SK-MEL-5 (cell line): ENCODE measurements at places on chromosomes 4 and X. TPM values are rescaled to one million over a fixed set of nuclear protein-coding genes. Genes with fewer than 3 reads are reported as not detected.
A peak's percentile ranks its signal among the peaks of the same experiment; 100 is the strongest.

DNA sequence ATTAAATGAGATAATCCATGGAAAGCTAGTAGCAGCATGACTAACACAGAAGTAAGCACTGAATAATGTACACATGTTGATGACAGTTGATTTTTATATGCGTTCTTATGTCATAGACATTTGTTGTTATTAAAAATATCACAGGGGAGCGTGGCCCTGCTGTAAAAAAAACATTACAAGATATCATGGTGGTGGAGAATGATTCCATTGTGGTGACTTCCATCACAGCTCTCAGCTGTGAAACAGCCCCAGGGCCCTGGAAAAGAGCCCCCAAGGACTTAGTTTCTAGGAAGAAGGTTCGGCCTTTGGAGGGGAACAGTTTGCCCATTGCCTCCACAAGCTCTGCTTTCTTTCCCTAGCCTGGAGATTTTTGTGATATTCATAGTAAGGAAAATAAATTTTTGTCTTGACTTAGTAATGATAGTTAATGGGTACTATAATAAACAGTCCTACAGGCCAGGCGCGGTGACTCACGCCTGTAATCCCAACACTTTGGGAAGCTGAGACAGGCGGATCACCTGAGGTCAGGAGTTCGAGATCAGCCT lies 49.9 kb downstream of the FAM114A1 start:
- DNase-seq: peak; percentile 14

Gene MAGEB1
- not detected in 2 replicates for total RNA-seq

DNA sequence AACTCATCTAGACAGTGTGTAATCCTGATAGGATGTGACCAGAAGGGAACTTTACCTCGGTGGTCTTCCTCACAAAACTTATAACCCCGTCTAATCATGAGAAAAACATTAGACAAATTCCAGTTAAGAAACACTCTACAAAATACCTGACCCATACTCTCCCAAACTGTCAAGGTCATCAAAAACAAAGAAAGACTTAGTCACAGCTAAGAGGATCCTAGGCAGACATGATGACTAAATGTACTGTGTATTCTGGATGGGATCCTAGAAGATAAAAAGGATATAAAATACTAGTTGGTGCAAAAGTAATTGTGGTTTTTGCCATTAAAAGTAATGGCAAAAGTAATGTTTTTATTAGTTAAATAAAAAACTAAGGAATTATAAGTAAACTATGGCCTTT lies 81.6 kb downstream of the DTHD1 start:
- DNase-seq: no peak

- DNase-seq: no peak
Measured at GRCh38 chrX:110722135-110722534, 73.5 kb downstream of the CHRDL1 start.

GRCh38 chr4:91222014-91222413 lies 1081.8 kb upstream of the GRID2 start:
- no peak for DNase-seq

DNA sequence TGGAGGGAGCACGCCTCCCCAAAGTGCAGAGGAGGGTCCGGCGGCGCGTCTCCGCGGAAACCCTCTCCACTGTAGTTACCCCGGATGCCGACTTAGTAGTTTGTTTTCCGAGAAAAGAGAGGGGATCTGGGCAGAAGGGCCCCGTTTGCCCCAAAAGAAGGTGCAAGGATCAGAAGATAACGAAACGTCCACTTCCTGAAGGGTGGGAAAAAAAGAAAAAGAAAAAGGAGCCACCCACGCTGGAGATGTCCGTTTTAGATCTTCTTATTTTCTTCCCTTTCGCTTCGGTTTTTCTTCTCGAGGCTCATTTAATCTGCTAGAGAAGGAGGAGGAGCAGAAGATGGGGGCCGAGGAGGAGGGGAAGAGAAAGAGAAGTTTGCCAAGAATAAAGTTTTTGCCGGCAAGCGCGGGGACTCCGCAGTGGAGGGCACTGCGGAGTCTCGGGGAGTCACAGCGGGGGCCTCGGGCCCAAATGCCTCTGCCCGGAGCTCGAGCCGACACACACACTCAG lies 517 bp downstream of the LEF1 start:
- no peak for DNase-seq

Gene TMPRSS11F
- total RNA-seq: 0.13 and 0.18 TPM in 2 replicates

DNA sequence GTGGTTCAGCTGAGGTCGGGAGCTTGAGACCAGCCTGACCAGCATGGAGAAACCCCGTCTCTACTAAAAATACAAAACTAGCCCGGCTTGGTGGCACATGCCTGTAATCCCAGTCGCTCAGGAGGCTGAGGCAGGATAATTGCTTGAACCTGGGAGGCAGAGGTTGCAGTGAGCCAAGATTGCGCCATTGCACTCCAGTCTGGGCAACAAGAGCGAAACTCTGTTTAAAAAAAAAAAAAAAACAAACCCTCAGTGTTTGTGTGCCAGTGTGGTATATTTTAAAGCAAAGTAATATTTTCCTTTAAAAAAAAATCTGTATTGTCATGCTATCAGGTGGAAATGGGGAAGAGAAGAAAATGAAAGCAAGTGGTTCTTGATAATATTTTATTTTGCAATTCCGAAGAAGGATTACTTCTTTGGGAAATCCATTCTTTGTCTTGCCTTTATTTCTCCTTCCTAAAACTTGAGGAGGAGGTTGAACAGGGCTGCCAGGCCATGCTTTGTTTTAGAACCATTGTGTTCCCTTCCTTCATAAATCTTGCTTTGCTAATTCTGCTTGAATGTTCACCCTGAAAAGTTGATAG lies 14.4 kb downstream of the ALG13 start:
- no peak for DNase-seq

Gene PNPLA4
- 23.3 and 38.6 TPM in 2 replicates for total RNA-seq

DNA sequence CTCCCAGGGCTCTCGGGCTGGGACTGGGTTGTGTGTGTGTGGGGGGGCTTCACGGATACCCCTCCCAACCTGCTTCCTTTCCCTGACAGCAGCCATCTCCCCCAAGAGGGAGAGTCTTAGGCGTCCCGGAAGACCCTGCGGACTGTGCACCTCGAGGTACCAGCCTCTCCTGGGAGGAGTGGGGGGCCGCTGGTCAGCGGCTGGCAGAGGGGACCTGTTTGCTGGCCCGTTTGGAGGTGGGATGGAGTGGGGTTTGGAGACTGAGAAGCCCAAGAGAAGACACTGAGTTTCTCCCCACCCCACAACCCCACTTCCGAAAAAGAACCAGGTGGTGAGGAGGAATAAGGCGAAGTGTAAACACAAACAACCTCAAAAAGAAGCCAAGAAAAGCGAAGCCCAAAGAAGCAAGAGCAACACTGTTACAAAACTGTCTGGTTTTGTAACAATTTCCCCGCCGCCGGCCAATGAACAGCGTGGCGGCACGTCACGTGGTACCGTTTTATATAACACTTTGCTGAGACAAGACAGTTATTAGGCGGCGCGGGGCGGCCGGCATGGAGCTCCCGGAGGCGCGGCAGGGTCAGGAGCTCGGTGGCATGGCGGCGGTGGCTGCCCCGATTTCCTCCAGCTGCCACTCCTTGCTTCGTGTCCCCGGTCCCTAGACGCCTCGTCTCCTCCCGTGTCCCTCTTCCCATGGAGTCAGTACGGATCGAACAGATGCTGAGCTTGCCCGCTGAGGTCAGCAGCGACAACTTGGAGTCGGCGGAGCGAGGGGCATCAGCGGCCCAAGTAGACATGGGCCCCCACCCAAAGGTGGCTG lies at the start of gene LONRF3:
Gene LONRF3 (plus strand): TSS at position 531 of the 820 bp plus-strand sequence. CDS start 163 bp downstream, at position 694.
- peak; percentile 25 for DNase-seq

DNA sequence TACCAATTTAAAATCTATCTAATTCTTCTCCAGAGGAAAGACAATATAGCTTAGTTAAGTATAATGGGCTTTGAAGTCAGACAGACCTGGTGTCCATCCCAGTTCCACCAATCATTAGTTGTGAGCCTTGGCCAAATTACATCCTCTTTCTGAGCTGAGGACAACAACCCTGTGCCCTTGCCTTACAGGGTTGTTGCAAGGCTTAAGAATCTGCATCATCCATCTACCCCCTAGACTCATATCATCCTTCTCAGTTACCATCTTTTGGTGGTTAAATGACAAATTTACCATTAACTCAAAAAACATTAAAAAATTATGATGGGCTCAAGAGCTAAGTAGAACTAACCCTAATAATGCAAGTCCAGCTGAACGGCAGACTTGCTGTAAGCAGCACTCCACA lies 51.6 kb downstream of the NAP1L5 start:
- DNase-seq: no peak

Gene ZCCHC18
- 0.21 and 0.32 TPM in 2 replicates for total RNA-seq

GRCh38 chrX:45843518-45843917 lies 642.8 kb upstream of the DIPK2B start:
- DNase-seq: peak; percentile 10

Gene BTC
- 0.16 and 0.18 TPM in 2 replicates for total RNA-seq

DNA sequence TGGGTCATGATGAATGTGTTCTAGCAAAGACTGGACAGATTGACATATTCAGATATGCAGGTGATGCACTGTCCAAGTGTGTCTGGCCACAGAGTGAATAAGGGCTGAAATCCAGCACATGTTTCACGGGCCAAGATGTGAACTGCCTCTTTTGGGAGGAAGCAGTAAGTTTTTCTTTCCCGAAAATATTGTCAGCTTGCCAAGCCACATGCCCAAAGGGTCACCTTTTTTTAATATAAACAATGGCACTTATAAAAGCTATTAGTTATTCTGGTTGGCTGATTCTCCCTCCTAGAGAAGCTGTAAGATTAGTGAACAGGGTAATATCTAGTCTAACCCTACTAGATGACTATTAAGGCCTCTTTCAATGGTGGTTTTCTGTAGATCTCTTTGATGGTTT lies 1.5 kb upstream of the EDNRA start:
- DNase-seq: no peak

DNA sequence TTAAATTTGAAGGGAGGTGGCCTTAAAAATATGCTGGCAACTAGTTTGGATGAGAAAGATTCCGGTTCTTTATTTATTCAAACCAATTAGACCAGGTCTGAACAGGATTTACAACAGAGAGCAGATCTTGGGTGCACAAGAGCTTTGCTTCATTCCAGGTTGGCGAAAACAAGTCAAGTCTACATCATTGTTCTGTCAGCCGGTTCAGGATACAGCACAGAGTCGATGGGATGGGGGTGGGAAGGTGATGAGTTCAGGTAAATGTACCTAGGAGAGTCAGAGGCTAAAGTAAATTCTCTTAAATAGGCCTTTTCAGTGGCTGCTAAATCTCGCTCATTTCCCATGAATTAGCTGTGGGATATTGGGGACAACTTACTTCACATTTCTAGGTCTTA lies 882 bp upstream of the STIM2 start:
- no peak for DNase-seq

- DNase-seq: no peak
Measured at GRCh38 chr4:9999956-10000561, 21.2 kb downstream of the SLC2A9 start.

GRCh38 chr4:29259556-29259955 lies 1460.6 kb upstream of the PCDH7 start:
- DNase-seq: no peak

DNA sequence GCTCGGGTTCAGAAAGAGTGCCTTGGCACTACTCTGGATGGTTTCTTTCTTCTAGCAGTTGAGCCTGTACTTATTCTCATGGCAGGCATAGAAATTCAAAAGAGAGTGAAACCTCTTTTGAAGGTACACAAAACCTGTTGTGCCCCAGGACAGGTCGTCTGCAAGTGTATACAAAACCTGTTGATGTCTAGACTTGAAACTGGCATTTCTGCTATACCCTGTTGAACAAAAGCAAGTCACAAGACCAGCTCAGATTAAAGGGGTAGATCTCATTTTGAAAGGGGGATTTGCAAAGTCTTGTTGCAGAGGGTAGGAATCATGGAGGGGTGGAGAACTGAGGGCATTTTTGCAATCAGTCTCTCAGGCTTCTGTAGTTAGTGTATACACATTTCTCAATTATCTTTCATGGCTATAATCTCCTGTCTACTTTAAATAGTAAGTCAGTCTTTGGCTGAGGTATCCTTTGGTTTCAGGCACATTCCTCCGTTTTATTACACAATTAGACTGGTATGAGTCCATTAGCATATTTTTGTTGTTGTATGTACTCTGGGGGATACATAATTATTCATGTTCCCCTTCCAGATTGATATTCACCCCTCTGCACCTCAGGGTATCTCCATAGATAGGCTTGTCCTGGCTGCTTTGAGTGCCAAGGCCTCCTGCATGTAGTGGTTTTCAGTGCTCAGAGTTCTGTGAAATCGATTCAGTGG lies 251.4 kb downstream of the DTHD1 start:
- no peak for DNase-seq

Gene HS6ST2
- total RNA-seq: 4.6 and 5.6 TPM in 2 replicates

DNA sequence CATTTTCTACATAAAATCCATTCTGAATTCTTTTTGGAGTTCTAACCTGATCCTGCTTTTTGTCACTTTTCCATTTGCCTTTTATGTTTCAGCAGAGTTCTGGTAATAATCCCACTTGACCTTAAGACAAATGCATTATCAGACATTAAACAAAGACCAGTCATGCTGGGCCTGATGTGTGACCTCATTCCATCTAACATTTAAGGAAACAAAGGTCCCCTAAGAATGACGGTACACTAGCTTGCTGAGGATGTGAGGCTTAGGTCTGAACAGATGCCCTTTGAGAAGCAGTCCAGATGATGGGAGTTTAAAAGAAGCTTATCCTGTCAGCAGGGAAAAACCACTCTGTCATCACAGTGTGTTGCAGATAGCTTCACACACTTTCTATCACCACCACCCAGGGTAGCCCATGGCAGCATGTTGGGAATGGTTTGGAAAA lies 38.1 kb upstream of the PDE5A start:
- DNase-seq: peak; percentile 98

- DNase-seq: peak; percentile 36
Measured at GRCh38 chrX:70769659-70770227, 138.8 kb downstream of the TEX11 start.

DNA sequence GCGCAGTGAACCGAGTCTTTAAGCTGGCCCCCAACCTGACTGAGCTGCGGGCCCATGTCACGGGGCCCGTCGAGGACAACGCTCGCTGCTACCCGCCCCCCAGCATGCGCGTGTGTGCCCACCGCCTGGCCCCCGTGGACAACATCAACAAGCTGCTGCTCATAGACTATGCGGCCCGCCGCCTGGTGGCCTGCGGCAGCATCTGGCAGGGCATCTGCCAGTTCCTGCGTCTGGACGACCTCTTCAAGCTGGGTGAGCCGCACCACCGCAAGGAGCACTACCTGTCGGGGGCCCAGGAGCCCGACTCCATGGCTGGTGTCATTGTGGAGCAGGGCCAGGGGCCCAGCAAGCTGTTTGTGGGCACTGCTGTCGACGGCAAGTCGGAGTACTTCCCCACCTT lies 2.2 kb downstream of the PLXNA3 start:
- no peak for DNase-seq
